Natural killer cell treated with Interleukin-12 subunit alpha and Interleukin-12 subunit beta and Interleukin-15 and Interleukin-18, amount 100 ng/mL, for 72 hours (primary cell): ENCODE measurements at places on chromosomes 3 and 15. TPM values are rescaled to one million over a fixed set of nuclear protein-coding genes. Genes with fewer than 3 reads are reported as not detected.
A peak's percentile ranks its signal among the peaks of the same experiment; 100 is the strongest.

IL5RA gene
- total RNA-seq, result 5.0 TPM

DNA sequence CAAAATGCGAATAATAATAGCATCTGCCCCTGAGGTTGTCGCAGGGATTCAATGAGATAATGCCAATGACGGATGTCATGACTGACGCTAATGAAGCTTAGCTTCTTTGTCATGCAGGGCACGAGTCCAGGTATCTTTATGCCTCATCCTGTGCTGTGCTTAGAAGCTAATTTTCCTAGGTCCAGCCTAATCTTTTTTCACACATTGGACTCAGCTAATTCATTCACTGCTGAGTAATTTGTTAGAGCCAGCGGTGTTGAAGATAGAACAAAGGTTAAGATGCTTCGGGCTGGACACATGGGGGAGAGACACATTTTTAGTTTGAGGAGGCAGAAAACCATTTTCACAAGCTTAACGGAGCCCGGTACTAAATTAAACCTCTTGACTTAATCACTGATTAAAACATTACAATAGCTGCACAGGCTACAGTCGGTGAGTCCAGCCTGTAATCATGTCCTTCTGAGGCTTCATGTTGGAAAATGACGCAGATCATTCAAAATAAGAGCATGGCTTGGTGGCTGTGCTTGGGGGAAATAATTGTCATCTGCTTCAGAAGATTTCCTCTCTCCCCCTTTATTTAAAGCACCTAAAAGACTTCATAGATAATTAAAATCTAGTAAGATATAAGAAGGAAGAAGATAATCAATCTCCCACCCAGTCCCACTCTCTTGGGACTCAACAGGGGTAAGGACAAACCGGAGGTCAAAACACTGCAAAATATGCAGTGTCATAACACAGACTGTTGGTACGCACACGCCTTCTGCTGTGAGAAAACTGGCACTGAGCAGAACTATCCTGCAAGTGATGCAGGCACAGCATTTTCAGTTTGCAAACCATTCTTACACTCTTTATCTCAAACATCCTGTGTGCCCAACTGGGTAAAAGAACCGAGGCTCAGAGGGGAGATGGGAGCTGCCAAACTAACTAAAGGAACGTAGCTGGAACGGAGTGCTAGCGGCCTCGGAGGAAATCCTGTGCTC, 3.3 kb upstream of the CCDC174 start:
- no peak for DNase-seq

GRCh38 chr3:73029321-73029796, 32.1 kb upstream of the EBLN2 start:
- peak; percentile 67 for DNase-seq

DTX3L gene
- total RNA-seq, result 56.4 TPM

- no peak for DNase-seq
Measured at GRCh38 chr15:83928392-83928734, 274.4 kb downstream of the ADAMTSL3 start.

DNA sequence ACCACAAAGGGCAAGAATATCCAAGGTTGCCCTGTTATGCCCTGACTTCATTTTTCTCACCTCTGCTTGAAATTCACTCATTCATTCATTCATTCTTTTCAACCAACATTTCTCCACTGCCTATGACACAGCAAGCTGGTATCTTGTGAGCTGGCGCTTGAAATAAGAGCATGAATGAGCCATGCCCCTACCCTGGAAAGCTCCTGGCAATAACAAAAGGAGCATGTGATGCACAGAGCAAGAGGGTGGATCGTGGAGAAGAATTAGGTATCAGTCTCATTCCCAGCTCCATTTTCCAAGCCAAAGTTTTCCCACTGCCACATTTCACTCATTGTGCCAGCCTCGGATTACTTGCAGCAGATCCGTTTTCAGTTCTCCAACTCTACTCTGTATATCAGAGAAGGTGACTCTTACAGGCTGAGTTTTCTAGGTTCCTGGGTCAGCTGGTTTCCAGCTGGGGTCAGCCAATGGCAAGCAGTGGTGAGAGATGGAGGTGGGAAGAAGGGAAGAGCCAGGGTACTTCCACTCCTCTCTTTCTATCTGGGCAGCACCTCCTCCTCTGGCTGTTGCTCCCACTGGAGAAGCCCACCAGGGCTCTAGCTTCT, 144.8 kb downstream of the SUCLG2 start:
- no peak for DNase-seq

DNA sequence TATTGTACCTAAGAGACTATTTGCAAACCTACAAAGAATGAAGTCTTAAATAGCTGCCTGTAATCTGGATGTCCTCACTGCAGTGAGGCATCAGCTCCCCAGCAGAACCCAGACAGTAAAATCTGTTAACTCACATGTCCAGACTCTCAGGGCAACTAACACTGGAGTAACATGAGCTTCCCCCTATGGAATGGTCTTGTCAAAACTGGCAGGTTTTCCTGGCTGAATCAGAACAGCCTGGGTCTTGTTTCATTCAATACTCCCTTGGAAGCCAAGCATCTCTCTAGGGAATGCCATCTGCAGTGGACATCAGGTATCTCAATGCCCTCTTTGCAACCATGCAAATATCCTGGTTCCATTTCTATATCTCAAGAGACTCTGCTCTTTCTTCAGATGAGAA, 24.4 kb downstream of the PTPN9 start:
- no peak for DNase-seq

GRCh38 chr3:193130576-193130975, 110.4 kb upstream of the PLAAT1 start:
- no peak for DNase-seq

DNA sequence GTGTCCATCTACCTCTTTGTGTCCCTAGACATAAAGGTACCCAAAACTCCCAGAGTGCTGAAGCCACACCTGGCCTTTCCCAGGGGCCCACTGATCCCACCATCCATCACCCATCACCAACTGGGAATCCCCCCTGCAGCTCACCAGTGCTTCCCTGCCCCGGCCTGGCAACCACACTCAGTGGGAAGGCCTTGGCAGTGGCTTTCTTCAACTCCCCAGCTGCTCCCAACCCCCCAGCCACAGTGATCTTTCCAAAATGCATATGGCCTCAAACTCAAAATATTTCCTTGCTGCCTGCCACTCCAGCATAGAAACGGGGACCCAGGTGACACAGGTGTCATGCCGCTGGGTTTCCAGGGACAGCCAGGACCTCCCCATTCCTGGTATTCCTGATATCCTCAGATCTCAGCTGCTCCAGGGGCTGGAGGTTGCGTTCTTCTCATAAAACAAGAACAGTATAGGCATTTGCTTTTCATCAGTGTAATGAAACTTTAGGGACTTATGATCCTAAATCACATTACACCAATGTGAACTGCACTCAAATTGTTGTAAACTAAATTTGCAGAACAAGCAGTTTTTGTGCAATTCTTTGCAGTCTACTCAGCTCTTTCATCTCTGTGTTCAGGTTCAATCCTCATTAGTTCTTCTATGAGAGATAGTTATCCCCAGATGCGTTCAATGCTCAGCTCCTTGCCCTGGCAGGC, 1.3 kb downstream of the OCA2 start:
- DNase-seq, result no peak

DNA sequence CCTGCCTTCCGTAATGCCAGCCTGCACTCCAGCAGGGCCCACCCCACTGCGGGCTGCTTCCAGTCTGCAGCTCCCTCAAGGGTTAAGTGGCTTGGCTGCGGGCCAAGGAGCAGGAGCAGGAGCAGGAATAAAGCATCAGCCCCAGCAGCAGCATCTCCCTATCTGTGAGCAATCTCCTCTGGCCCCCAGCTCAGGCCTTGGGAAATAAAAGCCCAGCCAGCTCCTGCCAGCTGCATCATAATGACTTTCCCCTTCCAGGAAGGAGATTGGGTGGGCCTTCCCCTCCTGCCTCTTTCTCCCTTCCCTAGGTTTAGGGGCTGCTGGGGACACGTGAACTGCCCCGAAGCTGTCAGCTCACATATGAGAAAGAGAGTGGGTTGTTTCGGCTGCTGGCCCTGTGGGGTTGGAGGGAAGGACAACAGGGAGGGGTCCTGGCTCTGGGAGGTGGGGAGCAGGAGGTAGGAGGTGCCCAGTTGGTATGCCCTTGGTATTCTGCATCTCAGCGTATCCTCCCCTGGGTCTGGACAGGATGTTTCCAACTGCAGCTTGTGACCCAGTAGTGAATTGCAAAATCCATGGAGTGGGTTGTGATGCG, 34.6 kb upstream of the FGD5 start:
- peak; percentile 47 for DNase-seq

GRCh38 chr3:6709178-6709577, 151.7 kb upstream of the GRM7 start:
- DNase-seq, result no peak

DNA sequence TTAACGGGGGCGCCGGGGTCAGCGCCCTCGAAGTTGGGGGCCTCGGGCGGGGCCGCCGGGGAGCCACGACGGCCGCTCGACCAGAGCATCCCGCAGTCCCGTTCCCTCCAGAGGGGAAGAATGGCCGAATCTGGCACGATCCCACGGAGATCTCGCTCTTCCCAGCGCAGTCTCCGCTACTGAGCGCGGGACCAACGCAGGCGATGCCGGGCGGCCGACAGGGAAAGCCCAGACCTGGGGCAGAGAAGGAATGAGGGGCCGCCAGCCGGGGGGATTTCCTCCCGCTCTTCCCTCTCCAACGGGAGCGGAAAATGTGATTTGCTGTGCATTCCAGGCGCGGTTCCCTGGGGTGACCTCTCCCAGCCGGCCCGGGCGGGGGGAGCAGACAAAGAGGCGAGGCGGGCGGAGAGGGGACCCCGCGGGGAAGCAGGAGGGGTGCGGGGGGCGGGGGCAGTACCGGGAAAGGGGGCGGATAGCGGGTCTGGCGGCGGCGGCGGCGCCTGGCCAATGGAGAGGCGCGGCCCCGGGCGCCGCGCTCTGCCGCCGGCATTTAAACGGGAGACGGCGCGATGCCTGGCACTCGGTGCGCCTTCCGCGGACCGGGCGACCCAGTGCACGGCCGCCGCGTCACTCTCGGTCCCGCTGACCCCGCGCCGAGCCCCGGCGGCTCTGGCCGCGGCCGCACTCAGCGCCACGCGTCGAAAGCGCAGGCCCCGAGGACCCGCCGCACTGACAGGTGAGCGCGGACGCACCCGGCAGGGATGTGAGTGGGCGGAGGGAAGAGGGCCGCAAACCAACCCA, at the start of gene GREM1:
Gene GREM1 (plus strand): TSS at position 579 of the 801 bp plus-strand sequence. CDS start 12,687 bp downstream, outside the sequence.
- no peak for DNase-seq

DVL3 gene
- total RNA-seq, result 52.3 TPM

- no peak for DNase-seq
Measured at GRCh38 chr3:35857004-35857403, 217.7 kb downstream of the ARPP21 start.

GRCh38 chr3:115021061-115021460, 126.0 kb downstream of the ZBTB20 start:
- DNase-seq, result no peak

DNA sequence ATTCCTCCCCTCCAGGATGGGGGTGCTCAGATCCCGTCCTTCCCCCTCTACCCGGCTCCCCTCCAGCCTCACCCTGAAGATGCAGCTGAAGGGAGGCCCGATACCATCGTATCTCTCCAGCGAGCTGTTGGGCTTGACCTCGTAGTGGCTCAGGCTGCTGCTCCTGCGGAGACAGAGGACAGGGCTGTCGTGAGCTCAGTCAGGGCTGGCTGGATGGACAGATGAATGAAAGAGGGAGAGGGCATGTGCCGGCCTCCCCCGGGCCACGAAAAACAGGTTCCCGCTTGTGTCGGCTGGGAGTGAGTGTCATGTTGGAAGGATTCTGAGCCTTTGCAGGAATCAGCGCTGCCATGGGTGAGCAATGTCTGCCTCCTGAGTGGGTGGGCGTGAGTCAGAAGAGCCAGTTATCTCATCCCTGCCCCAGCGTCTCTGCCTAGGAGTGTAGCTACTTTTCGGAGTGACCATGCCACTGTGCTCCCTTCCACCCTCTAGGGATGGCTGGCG, 35.2 kb downstream of the FEM1B start:
- peak; percentile 55 for DNase-seq

RBP2 gene
- total RNA-seq, result not detected

DNA sequence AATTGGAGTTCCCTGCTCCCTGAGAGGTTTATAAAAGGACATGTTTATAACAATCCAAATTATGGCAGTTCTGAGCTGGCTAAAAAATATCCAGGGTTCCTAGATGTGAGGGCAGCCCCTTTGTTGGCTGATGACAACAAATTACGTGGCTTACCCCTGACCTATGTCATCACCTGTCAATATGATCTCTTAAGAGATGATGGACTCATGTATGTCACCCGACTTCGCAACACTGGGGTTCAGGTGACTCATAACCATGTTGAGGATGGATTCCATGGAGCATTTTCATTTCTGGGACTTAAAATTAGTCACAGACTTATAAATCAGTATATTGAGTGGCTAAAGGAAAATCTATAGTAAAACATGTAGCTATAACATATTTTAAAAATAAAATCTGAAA, 13.9 kb downstream of the AADAC start:
- DNase-seq, result no peak

RTP4 gene
- 3.8 TPM for total RNA-seq

GRCh38 chr3:52109611-52110301, 44.5 kb downstream of the POC1A start:
- peak; percentile 37 for DNase-seq

DNA sequence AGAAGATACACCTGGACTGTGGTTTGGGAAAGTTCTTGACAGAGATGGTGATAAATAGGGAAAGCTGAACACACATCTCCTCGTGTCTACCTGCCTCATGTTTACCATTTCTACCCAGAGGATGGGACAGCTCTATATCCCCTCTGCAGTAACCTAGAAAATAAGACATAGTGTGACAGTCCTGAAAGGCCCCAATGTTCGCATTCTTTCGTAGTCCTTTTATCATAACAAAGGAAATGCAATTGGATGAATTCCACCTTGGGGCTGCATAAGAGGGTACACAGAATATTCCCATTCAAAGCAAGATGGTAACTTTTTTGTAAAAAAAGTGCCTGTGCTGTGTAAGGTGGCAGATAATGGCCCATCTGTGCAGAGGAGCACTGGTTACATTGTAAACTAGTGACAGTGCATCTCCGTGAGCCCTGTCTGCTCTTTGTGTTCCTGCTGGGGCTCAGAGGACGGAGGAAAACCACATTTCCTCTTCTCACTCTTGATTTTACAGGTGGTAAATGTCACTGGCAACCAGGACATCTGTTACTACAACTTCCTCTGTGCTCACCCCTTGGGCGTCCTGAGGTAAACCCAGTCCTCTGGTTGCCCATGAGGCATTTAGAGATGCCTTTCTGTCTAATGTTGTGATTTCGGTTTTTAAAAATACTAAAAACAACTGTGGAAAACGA, 74.3 kb downstream of the SIDT1 start:
- DNase-seq, result no peak

GRCh38 chr3:18252578-18252977, 172.6 kb downstream of the SATB1 start:
- no peak for DNase-seq

SCAANT1 gene
- total RNA-seq, result not detected

GRCh38 chr3:108311797-108312196, 15.4 kb downstream of the HHLA2 start:
- no peak for DNase-seq

TRPC1 gene
- total RNA-seq, result 0.29 TPM

GRCh38 chr3:126433496-126434263, 39.0 kb downstream of the CFAP100 start:
- DNase-seq, result no peak

SLC25A20 gene
- 32.5 TPM for total RNA-seq

BSN gene
- 0.39 TPM for total RNA-seq

GRCh38 chr15:64774629-64775493, 528 bp downstream of the RBPMS2 start:
- DNase-seq, result no peak

BNIP2 gene
- total RNA-seq, result 70.5 TPM
